Activated T-helper 2 cell treated with anti-CD3 and anti-CD28 coated beads, Interferon-gamma antibody, Interleukin-2, Interleukin-4, amounts not matched to agents 10 μg/mL and 5 μg/mL and 100 μg/mL, durations not matched to agents 14 hours and 24 hours and 36 hours (primary cell): ENCODE measurements at places on chromosomes 2 and 18. TPM values are rescaled to one million over a fixed set of nuclear protein-coding genes. Genes with fewer than 3 reads are reported as not detected.

DNA sequence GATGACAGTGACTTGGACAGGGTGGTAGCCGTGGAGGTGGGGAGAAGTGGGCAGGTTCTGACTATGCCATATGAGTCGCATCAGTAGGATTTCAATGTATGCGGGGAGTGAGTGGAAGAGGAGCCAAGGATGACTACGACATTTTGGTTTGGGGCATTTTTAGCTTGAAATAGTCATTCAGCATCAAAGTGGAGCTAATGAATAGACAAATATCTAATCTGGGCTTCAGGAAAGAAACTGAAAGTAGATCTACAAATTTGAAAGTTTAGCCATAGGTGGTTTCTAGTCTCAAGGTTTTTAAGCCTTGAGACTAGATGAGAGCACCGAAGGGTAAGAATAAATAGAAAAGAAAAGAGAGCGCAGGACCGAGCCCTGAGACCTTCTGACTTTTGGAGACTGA is 58.3 kb downstream of the FEZ2 start:
- no peak for DNase-seq

IL36B gene
- total RNA-seq, result not detected in 2 replicates

IL1RL1 gene
- total RNA-seq, result 10.7 and 11.1 TPM in 2 replicates

GRCh38 chr2:2719015-2719414 is 387.9 kb upstream of the MYT1L start:
- DNase-seq, result no peak

DNA sequence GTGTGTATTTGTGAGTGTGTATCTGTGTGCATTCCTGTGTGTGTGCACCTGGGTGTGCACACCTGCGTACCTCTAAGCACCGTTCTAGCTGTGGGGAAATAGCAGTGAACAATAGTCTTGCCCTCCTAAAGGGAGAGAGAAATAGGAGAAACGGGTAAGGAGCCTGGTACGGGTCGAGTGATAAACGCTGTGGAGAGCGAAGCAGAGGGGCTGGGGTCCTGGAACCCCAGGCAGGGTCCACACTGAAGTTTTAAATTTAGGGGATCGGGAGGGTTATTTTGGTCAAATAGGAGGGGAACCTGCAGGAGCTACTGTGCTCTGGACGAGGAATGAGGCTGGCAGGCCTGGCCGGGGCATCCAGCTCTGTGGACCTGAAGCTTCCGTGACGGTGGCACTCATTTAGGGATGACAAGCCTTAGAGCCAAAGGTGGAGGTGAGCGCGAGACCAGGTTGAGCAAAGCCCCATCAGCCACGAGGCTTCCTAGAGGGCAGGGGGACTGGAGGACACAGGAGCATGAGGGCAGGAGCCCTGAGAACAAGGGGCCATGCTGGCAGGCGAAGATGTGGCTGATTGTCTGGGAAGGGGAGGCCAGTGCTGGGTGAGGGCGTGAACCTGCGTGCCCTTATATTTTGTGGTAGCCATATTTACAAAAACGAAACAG is 188.0 kb downstream of the RTP5 start:
- DNase-seq, result no peak

GRCh38 chr18:12274793-12275192 is 20.6 kb downstream of the CIDEA start:
- no peak for DNase-seq

DNA sequence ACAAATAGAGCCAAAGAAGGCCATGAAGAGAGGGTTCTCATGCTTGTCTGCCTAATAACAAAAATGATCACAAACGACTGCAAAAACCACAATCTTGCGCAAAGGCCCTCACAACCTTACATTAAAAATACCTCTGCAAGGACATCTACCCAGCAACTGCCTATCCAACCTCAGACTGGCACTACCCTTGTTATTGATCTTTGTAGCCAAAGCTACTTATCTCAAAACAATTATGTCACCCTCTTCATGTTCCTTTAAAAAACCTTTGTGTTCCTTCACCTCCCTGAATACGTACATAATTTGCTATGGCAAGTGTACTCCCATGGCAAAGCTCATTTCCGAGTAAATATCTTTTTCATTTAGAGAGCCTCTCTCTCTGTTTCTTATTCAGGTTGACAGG is 44.1 kb downstream of the TMEM163 start:
- DNase-seq, result no peak

- DNase-seq, result no peak
These were observed 1.8 kb upstream of the ARID5A start for GRCh38 chr2:96534701-96535181.

- no peak for DNase-seq
These were observed 571.2 kb upstream of the ZEB2 start for GRCh38 chr2:145090841-145091761.

DNA sequence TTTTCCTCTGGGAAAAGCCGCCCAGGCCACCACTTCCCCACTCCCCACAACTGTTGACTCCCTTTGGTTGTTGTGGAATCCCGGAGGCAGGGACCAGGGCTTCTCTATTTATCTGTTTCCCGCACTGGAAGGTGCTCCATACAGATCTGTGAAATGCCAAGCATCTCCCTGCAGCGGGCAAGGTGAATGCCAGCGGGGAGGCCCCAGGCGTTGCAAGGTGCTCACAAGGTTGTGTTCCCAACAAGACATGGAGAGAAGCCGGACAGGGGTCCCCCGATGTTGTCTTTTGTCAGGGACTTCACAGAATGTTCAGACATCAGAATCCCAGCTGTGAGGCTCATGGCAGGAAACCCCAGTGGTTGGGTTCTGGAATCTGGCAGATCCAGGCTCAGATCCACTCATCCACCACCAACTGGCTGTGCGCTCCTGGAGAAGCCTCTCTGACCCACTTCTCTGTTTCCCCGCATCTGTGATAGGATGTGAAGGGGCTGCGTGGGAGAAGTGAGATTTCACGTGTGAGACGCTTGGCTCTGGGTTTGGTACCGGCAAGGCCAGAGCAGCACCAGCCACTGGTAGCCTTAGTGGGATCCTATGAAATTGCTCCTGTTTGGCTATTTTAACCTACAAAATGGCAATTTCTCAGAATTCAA is 8.6 kb upstream of the NEU2 start:
- no peak for DNase-seq

- no peak for DNase-seq
These were observed 4.6 kb upstream of the ST8SIA3 start for GRCh38 chr18:57347784-57348183.

CTAGE1 gene
- total RNA-seq, result 0.07 TPM in 1 of 2 replicates, not detected in the other

DNA sequence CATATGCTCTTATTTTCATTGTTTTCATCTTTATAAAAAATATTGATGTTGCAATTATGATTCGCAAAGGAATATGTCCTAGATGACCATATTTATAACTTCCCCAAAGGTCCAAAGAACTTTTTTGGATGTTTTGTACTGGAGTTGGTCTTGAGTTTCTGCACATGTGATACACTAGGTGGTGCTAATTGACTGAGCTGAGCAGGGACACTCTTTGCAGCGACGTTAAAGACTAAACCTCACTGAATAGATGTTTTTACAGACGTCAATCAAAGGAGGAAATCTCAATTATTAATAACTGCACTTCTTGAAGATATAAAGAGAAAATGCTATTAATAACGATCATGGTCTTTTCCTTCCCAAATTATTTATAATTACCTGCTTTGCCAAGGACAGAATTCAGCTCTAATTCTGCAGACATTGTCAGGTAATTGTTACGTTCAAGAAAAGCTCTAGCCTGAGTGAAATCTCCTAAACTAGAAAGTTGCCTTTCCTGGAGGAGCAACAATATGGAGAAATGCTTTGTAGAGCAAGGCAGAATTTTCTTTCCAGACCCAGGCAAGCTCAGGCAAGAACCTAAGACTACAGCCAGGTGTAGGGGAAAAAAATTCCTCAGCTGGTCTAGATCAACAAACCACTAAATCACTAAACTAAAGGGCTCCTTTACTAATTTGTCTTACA is 119.3 kb upstream of the RBBP8 start:
- no peak for DNase-seq

PLGLB2 gene
- total RNA-seq, result 2.0 and 2.5 TPM in 2 replicates

FEV gene
- not detected in 2 replicates for total RNA-seq

RNF125 gene
- total RNA-seq, result 82.5 and 83.6 TPM in 2 replicates

GRCh38 chr18:27428120-27428519 is 243.0 kb upstream of the CHST9 start:
- DNase-seq, result no peak

GRCh38 chr18:37787452-37787851 is 221.9 kb upstream of the CELF4 start:
- no peak for DNase-seq

DNA sequence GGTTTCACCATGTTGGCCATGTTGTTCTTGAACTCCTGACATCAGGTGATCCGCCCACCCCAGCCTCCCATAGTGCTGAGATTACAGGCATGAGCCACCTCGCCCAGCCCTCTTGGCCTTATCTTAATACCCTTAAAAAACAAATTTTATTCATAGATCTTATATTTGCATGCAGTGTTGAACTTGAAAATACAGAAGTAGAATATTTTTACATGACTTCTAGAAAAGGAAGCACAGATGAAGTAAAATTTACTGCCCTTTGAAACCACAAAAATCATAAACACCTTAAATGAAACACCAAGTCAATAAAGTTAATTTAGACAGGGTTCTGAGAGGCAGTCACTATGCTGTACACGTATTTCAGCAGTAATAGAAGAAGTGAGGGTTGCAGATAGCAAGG is 145.7 kb downstream of the CERS6 start:
- no peak for DNase-seq

- no peak for DNase-seq
These were observed 90.7 kb downstream of the STK39 start for GRCh38 chr2:168156661-168157060.

GRCh38 chr2:11387100-11387390 is 42.6 kb upstream of the ROCK2 start:
- no peak for DNase-seq

- no peak for DNase-seq
These were observed 55.8 kb downstream of the KCNE4 start for GRCh38 chr2:223107825-223108224.

DNA sequence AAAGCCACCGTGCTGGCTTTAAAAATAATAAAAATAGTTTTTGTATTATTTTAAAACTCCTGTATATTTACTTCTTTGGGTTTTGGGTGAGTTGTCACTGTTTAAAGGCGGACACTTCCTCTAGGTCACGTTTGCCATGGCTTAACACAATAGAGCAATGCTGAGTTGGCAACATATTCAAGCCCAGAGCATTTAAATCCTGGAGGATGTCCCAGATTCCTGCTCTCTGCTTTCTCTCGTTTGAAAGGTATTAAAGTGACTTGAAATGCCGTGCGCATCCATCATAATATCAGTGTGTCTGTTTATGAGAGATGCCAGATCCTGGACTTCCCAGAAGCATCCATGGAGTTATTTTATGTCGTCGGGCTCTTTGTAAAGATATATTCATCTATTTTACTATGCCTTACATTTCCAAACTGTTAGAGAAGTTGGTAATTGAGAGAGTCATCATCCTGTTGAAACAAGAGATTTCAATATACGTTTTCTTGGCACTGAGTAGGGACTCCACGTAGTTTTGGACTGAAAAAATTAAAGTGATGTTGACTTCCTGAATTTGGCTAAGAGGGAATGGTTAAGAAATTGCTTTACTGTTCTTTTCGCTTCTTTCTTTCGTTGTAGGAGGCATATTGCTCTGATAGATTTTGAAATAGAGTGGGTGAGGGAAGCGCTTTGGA is 150.6 kb downstream of the ZNF236 start:
- DNase-seq, result no peak

- no peak for DNase-seq
These were observed 29.6 kb upstream of the IL1R1 start for GRCh38 chr2:102112692-102113665.
